GM12864 (cell line): ENCODE measurements at places on chromosomes 3 and 15.

GRCh38 chr15:81491414-81492096 lies 117.5 kb upstream of the TMC3 start:
- DNase-seq: no peak

DNA sequence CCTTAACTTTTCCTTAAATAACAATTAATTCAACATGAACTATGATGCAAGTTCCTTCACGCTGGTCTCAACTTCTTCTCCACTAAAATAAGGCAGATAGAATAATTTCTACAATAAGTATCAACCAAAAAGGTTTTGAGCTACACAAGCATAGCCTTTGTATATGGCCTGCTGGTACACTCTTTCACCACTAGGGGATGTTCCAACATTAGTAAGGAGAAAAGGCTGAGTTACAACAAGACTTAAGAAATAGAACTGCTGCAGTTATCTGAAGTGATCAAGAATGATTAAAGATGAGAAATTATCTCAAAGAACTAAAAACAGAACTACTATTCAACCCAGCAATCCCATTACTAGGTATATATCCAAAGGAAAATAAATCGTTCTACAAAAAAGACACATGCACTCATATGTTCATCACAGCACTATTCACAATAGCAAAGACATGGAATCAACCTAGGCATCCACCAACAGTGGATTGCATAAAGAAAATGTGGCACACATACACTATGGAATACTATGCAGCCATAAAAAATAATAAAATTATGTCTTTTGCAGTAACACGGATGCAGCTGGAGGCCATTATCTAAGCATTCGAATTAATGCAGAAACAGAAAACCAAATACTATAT lies 14.4 kb downstream of the ATP13A3 start:
- DNase-seq: no peak

DNA sequence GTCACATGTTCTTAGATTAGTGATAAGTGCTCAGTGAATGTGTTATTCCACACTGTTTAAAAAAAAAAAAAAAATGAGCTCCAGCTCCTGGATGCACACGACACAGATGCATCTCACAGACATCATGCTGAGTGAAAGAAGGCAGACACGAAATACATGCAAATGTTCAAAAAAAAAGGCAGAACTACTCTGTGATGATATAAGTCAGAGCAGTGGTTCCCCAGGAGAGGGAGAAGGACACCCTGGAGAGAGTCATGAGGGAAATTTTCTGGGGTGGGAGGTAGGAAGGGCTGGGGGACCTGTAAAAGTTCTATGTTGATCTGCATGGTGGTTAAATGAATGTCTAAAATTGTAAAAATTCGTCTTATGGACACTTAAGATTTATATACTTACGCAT lies 4.3 kb downstream of the CSRNP1 start:
- DNase-seq: no peak

GRCh38 chr3:48352546-48352945 lies 19.1 kb upstream of the SPINK8 start:
- DNase-seq: no peak

DNA sequence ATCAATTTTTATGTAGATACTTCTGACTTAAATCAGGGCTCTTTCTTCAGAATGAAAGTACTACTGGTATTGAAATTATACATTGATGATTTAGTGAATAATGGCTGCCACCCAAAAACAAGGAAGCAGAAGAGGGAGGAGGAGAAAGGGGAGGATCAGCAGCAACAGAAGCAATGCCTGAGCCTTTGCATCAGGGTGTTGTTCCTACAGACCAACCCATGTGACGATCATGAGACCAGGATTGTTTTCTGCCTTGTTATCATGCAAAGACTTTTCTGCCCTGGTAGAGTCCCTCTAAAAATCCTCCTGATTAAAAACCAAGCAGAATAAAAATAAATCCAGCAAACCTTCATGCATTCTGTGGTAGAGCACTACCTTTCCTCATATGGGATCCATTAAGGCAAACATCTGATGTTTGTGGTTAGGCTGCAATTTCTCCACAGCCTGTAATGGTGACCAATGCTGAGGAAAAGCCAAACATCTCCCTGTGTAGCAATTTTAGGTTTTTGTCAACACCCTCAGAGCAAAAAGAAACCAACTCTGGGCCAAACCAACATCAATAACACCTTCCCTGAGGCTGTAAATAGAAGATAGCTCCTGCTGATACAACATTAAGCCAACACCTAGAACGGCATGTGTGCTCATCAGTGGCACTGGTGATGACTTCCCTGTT lies 191.7 kb downstream of the ATP8B4 start:
- no peak for DNase-seq

GRCh38 chr3:122255757-122256439 lies 69.2 kb upstream of the CSTA start:
- no peak for DNase-seq

GRCh38 chr15:49877117-49877872 lies 241.7 kb downstream of the ATP8B4 start:
- no peak for DNase-seq

DNA sequence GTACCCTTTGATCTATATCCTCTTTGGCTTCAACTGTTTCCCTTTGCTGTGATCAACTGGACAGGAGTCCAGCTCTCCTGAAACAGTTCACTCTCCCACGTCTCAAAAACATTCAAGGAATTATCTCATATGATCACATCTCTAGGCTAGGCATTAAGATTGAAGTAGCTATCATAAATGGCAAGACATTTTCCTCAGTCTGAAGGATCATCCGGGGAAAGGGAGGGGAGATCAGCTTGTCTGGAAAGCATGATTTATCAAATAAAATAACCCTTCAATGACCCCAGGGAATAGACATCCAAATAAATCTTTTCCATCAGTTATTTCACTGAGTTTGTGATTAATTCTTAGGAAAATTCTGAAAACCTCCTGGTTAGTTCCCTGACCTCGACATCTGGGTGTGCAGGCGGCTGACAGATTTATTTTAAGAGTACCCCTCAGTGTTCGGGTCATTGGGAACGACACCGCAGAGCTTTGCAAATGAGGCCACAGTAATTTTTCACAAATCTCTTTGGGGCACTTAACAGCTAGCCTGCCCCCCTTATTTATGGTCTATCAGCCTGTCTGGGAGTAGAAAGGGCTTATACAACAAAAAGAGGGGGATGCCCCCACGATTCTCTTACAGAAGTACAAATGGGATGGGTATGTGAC lies 65.8 kb downstream of the NSMCE3 start:
- DNase-seq: no peak

DNA sequence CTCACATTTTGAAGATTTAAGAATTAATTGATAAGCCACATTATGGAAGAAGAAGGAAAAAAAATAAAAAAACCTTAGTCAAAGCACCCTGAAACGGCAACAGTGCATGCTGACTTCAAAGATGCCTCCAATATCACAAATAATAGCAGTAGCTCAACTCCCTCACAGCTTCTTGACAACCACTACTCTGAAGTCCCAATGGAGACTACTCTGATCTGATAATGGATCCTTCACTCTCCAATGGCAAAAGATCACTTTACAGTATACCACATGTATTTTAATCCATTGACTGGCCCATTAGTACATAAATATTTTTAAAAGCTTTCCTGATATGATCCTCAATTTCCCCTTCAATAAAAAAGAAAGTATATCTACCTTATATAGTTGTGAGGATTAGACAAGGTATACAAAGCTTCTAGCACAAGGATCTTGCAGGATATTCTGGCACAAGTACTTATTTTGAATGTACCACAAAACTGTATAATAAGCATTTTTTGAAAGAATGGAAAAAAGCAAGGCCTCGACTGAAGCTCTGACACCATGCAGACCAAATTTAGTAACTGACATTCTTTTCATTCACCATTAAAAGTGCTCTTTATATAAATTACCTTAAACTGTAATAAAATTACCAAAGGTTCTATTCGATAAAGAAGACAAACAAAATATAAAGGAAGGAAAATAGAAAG lies 91.9 kb downstream of the PEAK1 start:
- no peak for DNase-seq

DNA sequence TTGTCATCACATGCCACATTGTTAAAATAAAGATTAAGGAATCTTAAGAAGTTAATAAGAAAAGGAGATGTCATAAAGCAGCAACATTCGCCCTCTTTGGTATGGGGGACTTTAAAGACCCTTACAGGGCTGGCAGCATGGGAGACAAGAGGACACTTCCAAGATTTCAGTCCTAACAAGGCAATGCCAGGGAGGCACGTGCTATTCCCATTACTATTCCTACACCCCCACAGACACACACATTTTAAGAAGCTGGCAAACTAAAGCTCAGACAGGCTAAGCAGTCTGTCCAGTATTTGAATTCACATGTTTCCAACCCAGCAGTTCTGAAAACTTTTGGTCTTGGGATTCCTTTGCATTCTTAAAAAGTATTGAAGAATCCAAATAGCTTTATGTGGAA lies 80.8 kb downstream of the WDR49 start:
- DNase-seq: no peak

DNA sequence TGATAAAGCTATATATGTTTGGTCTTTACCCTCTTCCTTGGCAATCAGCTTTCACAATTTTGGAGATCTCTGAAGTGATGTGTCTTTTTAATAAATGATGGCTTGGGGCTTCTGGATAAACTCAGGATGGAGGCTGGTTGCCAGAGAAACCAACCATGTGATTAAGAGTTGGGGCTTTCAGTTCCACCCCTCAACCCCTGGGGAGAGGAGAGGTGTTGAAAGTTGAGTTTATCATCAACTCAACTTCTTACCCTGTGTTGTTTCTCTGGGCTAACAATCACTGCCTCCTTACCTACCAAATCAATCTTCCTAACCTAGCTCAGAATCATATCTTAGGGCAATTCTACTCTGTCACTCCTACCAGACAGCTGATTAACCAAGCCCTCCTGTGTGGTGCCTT lies 735.8 kb downstream of the ZPLD1 start:
- no peak for DNase-seq
